Muscle of arm (tissue), 14 donors: ENCODE measurements at places on chromosomes 12 and 14. TPM values are rescaled to one million over a fixed set of nuclear protein-coding genes. Genes with fewer than 3 reads are reported as not detected.

- no peak for DNase-seq
Observed at GRCh38 chr12:3832738-3833137, 40.5 kb downstream of the PARP11 start.

DNA sequence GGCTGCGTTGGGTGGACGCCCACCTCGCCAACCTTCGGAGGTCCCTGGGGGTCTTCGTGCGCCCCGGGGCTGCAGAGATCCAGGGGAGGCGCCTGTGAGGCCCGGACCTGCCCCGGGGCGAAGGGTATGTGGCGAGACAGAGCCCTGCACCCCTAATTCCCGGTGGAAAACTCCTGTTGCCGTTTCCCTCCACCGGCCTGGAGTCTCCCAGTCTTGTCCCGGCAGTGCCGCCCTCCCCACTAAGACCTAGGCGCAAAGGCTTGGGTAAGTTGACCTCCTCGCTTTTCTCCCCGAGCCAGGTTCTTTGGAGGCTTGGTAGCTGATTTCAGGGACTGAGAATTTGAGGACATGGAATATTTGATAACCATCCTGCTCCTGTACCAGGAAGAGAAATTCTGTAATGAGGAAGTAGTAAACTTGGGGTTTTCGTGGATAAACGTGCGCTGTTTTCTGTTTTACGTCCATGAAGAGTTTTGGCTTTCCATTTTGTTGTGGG lies 530 bp downstream of the APAF1 start:
- DNase-seq = peak; percentile 39

DNA sequence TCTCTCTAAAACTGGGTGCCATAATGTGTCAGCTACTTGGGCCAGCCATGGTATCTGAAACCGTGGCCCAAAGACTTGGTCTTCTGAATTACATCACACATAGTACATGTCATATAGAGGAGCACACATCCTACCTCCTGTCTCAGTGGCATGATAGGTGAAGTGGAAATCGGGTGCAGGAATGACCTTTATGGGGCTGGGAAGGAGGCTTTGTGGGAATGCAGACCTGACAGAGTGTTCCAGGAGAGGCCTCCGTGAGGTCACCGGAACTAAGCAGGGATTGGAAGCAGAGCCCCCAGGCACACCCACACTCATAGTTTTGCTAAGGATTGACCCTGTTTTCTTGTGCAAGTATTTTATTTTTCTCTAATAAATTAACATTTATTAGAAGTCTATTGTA lies 82.6 kb downstream of the NTF3 start:
- DNase-seq = no peak

The CATSPERB gene
- polyA plus RNA-seq = 0.25 TPM

The KRT78 gene
- polyA plus RNA-seq = 0.17 TPM

The DNAL1 gene
- 9.1 TPM for polyA plus RNA-seq

The ADSS1 gene
- polyA plus RNA-seq = 41.8 TPM

The METTL17 gene
- 84.2 TPM for polyA plus RNA-seq

- peak; percentile 79 for DNase-seq
Observed at GRCh38 chr12:111313833-111314259, 55.0 kb downstream of the PHETA1 start.

The FGF23 gene
- polyA plus RNA-seq = 0.21 TPM

DNA sequence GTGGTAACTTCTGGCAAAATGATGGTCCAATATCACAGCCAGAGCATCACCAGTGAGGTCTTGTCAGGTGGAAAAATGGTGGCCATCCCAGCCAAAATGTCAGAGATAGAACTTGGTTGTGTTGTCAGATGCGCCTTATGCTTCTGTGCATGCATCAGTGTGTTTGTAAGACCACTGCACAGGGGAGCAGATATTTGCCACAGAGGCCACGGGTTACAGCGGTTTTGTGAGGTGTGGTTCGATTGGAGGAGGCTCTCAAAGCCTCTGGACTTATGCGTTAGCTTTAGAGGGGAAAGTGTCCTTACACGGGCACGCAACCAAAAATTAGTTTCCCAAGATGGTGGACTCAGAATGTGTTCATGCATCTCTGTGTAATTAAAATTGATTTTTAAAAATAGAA lies 243.8 kb downstream of the ADGRD1 start:
- no peak for DNase-seq
